ENCODE measurements at places on chromosomes 2 and 18.

DNA sequence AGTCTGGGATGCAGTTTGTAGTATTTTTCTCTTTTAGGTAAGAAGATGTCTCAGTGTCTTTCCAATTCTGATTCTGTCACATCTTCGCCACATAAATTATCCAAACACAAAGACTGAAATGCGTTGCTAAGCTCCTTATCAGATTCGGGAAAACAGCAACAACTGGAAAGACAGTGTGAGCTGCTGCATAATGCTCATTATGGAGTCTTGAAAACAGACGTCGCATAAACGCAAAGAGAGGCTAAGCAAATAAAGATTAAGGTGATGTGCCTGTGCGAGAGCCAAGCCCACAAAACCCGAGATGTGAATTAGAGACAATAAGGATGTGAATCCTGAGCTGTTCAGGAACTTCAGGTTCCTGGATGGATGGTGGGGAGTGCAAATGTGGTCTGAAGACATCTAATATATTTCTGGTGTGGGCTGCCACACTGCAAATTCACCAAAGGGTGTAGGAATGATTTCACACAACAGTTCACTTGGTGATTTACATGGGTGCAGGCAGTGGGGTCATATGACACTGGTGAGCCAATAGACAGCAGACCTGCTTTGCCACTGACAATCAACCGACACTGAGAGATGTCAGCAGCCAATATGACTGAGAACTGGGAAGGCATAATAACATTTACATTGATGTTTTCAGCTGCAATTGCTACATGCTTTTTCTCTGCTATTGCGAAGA, 195.8 kb downstream of the MTX2 start:
- DNase-seq: no peak

DNA sequence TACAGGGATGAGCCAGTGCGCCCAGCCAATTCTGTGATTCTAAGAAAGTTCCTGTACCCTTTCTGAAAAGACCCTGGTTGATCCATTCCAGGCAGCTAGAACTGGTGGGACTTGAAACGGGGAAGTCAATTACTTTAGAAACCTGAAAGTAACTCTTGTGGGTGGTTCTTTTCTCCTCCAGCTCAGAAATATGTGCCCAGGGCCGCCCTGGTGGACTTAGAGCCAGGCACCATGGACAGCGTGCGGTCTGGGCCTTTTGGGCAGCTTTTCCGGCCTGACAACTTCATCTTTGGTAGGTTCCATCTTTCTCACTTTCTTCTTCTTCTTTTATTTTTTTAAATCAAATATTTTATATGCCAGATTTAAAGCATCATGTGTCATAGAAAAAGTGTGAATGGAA, 2.7 kb downstream of the TUBB6 start:
- DNase-seq: no peak

- no peak for DNase-seq
These were observed 156.1 kb downstream of the BAZ2B start for GRCh38 chr2:159460227-159460626.

- DNase-seq: no peak
These were observed 83.8 kb upstream of the FAM237A start for GRCh38 chr2:206558492-206558891.

DNA sequence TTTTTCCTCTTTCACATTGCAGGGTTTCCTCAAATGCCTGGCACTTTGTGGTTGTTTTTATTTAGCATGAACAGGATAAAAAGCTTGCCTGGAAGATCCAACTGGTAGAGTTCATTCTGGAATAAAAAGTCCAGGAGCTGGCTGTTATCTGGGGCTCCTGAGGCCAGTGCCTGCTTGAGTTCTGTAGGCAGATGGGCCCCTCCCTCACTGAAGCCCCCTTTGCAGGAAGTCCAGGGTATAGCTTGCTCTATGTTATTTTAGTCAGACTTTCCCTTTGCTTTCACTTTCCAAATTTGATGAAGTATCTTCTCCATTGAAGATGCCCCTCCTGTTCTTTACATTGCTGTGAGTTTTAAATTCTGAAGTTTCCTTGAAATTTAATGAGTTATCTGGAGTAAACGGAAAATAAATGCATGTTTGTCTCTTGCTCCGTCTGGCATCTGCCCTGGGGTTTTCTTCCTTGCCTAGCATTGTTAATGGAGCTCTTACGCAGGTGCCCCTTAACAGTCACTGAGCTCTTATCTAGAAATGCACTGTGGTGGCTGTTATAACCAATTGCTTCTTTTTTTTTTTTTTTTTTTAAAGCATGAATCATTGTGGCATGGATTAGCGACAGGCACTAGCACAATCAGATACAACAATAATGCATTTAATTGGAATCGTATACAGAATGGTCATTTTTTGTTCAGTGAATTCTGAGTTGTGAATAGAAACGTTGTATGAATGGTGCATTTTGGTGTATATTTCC, 27.0 kb upstream of the LPIN1 start:
- DNase-seq: no peak
